ENCODE measurements at places on chromosomes 16 and 17. TPM values are rescaled to one million over a fixed set of nuclear protein-coding genes. Genes with fewer than 3 reads are reported as not detected.

PIRT gene
- 28.4 TPM for total RNA-seq

MRPL12 gene
- 108 TPM for total RNA-seq

CACNG1 gene
- total RNA-seq = 0.65 TPM

TLCD3B gene
- 17.8 TPM for total RNA-seq

KCNJ12 gene
- total RNA-seq = 5.8 TPM

HS3ST3B1 gene
- total RNA-seq = 97.1 TPM

DNAH2 gene
- 1.4 TPM for total RNA-seq

C17orf67 gene
- 0.36 TPM for total RNA-seq

ZNF423 gene
- 28.6 TPM for total RNA-seq

- no peak for ATAC-seq
These were observed 30.1 kb upstream of the CPNE2 start for GRCh38 chr16:57062329-57062728.

- no peak for ATAC-seq
These were observed 16.0 kb upstream of the CCL17 start for GRCh38 chr16:57388359-57389086.

DNA sequence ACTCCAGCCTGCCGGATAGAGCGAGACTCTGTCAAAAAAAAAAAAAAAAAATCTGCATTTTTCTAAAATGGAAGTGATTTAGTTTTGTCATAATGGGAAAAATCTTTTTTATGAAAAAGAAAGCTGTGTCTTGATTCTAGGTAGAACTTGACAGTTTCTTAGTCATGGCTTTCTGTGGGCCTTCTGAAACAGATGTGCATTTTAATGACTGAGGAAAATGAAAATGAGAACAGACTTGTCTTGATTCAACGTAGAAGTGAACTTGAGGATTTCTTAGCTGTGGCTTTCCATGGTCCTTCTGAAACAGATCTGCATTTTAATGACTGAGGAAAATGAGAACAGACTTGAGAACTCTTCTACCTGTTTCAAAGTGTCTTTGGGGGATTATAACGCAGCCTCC, 171.7 kb downstream of the VPS53 start:
- no peak for ATAC-seq

DNA sequence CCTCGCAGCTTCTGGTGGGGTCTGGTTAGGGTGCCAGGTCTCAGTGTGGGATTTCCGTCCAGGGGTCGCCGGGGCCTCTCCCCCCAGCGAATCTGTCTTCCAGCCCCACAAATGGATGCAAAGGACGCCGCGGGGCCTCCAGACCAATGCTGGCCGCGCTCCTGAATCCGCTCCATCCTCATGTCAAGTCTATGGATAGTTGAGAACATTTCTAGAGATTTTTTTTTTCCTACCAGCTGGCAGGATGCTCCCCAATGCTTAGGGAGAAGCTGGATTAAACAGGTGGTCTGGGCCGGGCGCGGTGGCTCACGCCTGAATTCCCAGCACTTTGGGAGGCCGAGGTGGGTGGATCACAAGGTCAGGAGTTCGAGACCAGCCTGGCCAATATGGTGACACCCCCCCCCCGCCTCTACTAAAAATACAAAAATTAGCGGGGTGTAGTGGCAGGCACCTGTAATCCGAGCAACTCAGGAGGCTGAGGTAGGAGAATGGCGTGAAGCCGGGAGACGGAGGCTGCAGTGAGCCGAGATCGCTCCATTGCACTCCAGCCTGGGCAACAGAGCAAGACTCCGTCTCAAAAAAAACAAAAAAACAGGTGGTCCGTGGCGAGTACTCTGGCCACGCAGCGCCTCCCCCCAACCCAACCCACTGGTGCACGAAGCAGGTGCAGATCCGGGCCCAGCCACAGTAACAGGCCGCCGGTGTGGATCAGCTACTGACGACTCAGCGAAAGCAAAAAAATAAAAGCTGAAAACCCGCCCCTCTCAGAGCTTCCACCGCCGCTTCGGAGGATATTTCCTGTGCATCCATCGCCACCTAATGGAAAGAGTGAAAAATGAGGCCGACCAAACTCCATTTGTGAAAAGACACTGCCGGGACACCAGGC, 1.1 kb upstream of the NXN start:
- peak; percentile 52 for ATAC-seq

DNA sequence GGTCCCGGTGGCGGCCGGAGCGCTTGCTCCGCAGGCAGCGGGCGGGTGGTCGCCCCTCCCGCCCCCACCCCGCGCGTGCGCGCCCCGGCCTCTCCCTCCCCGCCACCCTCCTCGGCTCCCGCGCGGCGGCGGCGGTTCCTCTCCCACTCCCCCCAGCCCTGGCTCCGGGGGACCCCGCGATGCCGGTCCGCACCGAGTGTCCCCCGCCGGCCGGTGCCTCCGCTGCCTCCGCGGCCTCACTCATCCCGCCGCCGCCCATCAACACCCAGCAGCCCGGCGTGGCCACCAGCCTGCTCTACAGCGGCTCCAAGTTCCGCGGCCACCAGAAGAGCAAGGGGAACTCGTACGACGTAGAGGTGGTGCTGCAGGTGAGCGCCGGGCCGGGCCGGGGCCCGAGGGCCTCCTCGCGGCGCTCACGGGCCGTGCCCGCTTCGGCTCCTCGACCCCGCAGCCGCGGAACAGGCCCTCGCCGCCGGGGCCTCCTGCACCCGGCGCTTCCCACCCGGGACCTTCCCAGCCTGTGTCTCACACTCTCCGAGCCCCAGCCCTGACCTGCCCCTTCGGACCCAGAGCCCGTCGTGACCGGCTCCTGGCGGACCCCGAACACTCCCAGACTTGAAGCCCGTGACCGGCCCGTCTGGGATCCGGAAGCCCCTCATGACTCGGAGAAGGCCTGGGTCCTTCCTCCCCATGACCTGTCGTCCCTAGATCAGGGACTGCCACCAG, 490 bp downstream of the GID4 start:
- ATAC-seq = peak; percentile 3

DNA sequence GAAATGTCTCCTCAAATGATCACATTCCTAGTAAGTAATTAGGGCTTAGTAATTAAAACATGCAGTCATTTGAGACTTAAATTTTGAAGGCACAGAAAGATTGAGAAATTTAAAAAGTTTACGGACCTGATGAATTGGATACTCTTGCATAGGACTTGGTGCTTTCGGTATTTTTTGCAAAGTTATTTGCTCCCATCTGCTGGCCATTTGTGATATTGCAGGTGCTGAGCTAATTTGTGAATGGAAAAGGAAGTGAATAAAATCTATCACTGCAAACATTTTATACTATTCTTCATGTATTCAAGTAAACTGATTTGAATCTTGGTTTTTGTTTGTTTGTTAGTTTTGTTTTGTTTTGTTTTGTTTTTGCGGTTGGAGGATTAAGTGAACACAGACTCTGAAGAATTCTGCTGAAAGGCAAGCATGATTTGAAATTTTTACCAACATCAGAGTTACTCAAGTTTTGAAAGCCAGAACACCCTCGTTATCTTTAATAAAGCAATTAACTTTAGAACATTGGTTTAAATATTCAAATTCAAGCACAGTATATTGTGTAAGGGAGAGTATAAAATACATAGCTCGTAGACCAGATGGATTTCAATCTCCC, 689.5 kb upstream of the RBFOX1 start:
- no peak for ATAC-seq

DNA sequence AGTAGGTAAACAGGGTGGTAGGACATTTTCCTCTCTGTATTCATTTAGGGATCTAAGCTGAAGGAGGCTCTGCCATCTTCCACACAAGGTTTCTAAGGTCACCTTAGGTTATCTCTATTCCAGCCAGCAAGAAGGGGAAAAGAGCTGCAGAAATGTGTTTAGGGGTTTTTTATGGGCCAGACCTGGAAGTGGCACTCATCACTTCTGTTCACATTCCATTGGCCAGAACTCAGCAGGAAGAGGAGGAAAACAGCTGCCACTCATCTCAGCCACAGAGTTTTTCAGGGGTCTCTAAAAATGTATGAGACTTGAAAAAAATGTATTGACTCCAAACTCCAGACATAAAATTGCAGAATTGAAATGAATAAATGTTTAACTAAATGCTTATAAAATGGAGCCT, 65.8 kb downstream of the FTO start:
- no peak for ATAC-seq

DNA sequence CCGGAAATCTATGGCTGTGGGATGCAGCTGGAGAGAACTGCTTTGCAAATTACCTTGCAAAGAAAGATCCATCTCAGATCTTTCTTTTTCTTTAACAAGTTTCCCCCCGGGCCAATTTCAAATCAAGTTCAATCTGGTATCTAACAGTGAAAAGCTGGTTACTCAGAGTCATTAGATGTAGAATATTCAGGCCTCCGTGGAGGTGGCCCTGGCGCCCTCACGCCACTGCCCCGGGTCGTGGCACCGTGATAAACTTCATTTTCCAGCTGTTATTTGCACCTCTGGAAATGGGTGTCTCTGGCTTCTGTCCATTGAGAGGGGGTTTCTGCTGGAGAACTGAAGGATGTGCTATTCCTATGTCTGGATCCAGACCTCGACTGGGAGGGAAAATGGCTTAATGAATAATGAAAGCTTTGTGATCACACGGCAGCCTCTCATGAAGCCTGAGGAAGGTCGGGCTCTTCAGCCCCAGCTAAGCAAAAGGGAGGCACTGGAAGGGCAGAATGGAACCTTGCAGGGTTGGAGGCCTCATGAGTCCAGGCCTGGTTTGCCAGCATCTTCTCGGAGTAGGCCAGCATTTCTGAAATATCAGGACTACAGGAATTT, 30.5 kb downstream of the CACNG4 start:
- ATAC-seq = peak; percentile 35

DNA sequence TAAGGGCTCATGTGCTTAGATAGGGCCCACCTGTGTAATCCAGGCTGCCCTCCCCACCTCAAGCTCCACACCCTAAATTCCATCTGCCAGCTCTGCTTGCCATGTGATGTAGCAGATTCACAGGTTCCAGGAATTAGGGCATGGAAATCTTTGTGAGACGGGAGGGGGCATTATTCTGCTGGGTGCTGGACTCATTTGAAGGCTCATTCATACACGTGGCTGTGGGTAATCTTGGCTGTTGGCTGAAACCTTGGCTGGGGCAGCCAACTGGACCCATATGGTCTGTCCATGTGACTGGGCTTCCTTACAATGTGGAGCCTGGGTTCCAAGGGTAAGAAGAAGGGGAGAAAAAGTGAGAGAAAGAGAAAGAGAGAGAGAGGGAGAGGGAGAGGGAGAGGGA, 115.1 kb downstream of the CYLD start:
- ATAC-seq = no peak

DNA sequence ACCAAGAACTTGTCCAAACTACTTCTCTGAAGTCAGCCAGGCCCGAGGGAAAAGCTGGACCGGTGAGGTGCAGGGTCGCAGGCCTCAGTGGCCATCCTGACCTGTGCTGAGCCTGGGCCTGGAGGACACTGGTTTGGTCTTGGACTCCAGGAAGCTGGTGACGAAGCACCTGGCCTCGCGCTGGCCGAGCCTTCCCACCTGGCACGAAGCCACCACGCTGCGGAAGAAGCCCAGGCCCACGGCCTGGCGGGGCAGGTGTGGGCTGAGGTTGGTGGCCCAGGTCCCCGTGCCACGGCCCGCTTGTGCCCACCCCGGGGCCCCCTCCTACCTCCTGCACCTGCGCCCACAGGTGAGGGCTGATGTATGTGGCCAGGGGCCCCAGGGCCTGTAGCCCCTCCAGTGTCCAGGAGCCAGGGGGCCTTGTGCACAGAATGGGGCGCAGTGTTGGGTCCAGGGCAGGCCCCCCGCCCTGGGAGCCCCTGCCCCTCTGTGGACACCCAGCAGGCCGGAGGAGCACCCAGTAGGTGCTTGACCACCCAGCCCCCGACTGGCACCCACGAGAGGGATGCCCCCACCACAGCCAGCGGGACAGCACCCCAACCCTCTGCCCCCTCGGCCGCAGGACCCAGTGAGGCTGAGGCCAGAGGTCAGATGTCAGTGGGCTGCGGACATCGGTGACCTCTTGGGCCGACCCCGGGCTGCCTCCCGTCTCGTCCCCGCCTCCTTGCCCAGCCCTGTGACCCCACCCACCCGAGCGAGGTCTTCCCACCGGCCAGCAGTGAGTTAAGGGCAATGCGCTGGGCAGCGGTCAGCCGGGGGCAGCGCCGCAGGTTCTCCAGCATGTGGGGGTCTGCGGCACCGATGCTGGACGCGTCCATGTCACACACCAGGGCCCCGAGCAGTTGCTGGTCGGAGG, 13.8 kb downstream of the MSLN start:
- ATAC-seq = no peak

- ATAC-seq = no peak
These were observed 457.6 kb upstream of the ZFHX3 start for GRCh38 chr16:73505577-73505976.

DNA sequence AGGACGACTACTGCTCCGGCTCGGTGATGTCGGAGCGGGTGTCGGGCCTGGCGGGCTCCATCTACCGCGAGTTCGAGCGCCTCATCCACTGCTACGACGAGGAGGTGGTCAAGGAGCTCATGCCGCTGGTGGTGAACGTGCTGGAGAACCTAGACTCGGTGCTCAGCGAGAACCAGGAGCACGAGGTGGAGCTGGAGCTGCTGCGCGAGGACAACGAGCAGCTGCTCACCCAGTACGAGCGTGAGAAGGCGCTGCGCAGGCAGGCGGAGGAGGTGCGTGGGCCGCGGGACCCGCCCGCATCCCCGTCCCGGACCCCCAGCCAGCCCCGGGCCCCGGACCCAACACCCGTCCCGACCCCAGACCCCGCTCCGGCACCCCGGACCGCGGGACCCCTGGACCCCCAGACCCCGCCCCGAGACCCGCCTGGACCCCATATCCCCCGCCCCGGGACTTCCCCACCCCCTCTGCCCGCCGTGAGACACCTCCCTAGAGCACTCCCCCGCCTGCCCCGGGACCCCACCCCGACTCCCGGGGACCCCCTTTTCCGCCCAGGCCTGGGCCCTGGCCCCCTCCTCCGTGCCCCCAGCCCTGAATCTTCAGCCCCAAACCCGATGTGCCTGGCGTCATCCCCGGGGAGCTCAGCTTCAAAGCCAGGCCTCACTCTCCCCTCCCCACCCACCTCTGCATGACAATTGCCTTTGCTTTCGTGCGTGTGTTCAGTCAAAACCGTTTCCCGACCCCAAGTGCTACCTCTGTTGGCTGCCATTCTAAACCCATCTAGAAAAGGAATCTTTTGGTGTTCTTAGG, 594 bp downstream of the MAPK8IP3 start:
- peak; percentile 30 for ATAC-seq

- peak; percentile 60 for ATAC-seq
These were observed 5.9 kb downstream of the PAM16 start for GRCh38 chr16:4344983-4345835.

DNA sequence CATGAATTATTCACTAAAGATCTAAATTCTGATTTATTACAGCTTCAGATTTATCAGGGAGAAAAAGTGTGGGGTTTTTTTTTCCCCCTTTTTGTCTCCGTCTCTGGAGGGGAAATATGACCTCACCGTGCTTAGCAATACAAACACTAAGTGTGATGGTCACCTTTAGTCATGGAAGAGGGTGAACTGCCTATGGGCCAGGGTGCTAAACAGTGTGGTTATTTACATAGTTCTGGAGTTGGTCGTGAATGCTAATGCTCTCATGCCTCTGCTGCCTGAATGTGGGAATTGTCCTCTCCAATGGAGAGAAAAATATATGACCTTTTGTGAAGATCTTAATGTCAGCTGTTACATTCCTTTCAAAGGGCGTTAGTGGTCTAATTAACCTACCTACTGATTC, 44.8 kb upstream of the MSI2 start:
- ATAC-seq = peak; percentile 32

- ATAC-seq = peak; percentile 59
These were observed 28.2 kb upstream of the BRD7 start for GRCh38 chr16:50396761-50397535.

- no peak for ATAC-seq
These were observed 1.6 kb upstream of the TMEM220 start for GRCh38 chr17:10731408-10731879.
